Right lobe of liver (tissue), 6 donors: ENCODE measurements at places on chromosomes 2 and 18. TPM values are rescaled to one million over a fixed set of nuclear protein-coding genes. Genes with fewer than 3 reads are reported as not detected.

Gene VWC2L
- not detected for total RNA-seq

Gene CNDP1
- total RNA-seq = 61.4 TPM

Gene AOX1
- 524 TPM for total RNA-seq

Gene CDK15
- total RNA-seq = not detected

- no peak for DNase-seq
These were observed 437.9 kb upstream of the UBE2E3 start for GRCh38 chr2:180542511-180542910.

GRCh38 chr2:127700527-127701192 lies 637 bp upstream of the SFT2D3 start:
- DNase-seq = peak; percentile 92

DNA sequence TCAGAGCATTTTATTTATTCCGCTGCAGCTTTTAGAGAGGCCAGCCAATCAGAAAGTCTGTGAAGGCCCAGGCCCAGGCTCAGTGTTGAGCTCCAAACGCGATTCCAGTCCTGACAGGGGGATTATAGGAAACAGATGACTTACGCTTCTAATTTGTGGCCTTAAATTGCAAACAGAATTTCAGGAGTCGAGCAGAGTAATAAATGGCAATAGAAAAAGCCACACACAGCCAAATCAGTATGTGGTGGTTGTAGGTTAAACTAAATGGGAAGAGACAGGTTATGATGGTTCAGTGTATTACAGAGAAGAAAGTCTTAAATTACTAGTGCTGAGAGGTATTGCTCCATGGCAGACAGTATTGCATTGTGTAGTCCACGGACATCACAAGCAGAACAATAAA lies 131.0 kb upstream of the ZEB2 start:
- no peak for DNase-seq

DNA sequence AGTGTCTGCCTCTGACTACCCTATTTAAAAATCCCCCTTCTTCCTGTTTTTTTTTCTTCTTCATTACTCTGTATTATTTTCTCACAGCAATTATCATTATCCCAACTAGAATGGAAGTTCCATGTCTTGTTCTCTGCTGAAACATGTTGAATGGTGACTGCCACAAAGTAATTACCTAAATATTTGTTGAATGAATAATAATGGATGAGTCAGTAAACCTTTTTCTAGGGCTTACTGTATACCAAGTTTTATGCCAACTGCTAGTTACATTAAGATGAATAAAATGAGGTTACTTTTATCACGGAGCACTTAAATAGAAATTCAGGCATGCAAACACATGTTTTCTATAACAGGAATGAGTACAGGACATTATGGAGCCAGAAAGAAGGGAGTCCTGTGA lies 490.6 kb downstream of the THSD7B start:
- no peak for DNase-seq

DNA sequence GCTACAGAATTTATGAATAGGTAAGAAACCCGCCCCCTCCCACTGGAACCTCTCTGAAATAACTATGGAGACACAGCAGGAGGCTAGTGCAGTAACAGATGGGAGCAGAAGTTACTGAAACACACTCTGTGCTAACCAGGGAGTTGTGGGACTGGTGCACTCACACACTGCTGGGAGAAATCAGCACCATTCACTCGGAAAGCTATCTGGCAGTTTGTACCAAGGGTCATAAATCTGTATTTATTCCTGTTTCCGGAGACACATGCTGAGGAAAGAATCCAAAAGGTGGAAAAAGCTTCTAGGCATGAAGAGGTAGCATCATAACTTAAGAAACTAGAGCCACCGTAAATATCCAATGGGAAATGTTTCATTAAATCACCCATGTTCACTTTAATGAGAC lies 39.9 kb downstream of the TGFA start:
- DNase-seq = no peak

DNA sequence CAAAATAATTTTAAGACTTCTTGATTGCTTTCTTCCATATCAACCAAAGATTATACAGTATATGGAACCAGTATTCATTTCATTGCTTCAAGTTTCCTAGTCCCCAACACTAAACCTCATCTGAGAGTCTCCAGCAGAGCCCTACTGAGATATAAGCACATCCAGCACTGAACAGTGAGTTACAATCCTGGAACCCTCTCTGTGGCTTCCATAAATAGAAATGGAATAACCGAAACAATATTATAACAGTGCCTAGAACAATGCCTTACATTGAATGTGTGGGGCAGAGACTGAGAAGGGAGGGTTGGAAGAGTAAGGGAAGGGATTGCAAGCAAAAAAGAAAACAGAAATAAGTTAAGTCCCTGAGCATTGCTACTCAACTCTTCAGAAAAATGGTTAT lies 18.9 kb downstream of the AAK1 start:
- no peak for DNase-seq

- DNase-seq = no peak
These were observed 41.9 kb downstream of the MBP start for GRCh38 chr18:77090546-77091174.

GRCh38 chr18:56451188-56451587 lies 187.2 kb downstream of the TXNL1 start:
- DNase-seq = no peak
